ENCODE measurements at places on chromosomes 6 and 20.

GRCh38 chr6:130927305-130927704, 100.1 kb downstream of the SMLR1 start:
- DNase-seq = no peak

DNA sequence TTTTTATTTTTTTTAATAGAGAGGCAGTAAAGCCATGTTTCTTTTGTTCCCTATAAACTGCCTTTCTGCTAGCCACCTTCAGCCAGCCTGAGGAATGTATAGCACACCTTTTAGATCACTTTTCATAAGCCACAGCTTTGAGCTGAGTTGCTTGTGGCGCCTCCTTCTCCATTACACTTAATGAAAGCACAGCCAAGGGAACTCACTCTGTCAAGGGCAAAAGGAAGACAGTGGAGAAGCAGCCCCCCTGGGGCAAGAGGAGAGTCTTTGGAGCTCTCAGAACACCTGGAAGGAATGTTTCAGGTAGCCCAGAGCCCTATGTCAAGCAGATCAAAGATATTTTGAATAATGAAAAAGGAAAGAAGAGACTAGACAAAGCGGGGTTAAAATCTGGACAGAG, 235.1 kb downstream of the CLIC5 start:
- DNase-seq = no peak

GRCh38 chr20:10649080-10649796, 24.6 kb downstream of the JAG1 start:
- DNase-seq = no peak

GRCh38 chr6:139115989-139116758, 18.7 kb upstream of the HECA start:
- no peak for DNase-seq

- no peak for DNase-seq
Observed at GRCh38 chr6:2819115-2819514, 22.5 kb downstream of the SERPINB1 start.

DNA sequence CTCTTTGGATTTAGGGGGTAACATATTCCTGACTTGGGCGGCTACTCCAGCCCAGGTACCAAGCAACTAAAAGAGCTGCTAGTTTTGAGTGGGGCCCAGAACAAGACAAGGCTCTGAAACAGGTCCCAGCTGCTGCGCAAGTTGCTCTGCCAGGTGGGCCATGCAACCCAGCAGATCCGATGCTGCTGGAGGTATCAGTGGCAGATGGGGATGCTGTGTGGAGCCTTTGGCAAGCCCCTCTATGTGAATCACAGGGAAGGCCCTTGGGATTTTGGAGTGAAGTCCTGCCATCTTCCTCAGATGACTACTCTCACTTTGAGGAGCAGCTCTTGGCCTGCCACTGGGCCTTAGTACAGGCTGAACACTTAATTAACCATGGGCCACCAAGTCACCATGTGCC, 43.7 kb upstream of the VSX1 start:
- no peak for DNase-seq

DNA sequence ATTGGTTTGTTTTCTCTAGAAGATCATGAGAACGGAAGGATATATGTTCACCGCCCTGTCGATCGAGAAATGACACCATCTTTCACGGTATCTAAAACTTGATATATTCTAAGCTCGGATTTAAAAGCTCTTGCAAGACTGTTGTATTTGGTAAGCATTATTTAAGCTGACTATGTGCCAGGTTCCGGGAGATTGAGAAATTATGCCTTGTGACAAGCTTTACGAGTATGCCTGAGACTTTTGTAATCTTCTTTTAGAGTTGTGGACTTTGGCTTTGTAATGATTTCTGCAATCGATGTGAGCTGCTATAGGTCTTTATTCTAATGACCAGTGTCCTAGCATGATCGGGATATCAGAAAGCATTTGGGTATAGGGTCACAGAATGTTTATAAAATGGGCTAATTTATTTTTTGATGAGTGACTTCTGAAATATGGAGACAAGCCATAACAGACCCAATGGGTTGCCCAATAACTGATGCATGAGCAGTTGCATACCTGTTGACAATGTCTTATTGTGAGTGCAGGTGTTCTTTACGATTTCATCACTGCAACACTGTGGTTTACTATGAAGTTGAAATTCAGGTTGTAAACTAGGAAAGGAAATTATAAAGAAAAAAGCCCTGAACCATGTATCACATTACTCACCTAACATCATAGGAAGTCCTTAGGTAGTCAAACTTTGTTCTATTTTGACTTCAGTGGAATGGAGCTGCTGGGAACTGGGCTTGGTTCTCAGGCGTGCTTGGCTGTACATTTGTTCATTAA, 14.0 kb downstream of the CDH26 start:
- no peak for DNase-seq

DNA sequence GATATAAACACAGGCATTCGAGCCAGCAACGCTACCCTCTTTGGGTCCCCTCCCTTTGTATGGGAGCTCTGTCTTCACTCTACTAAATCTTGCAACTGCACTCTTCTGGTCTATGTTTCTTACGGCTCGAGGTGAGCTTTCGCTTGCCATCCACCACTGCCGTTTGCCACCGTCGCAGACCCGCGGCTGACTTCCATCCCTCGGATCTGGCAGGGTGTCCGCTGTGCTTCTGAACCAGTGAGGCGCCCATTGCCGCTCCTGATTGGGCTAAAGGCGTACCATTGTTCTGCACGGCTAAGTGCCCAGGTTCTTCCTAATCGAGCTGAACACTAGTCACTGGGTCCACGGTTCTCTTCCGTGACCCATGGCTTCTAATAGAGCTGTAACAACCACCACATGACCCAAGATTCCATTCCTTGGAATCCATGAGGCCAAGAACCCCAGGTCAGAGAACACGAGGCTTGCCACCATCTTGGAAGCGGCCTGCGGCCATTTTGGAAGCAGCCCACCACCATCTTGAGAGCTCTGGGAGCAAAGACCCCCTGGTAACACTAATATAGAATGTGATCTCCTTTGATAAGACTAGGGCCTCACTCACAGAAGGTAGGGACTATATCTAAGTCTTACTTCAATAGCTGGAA, 973 bp downstream of the UBD start:
- no peak for DNase-seq

GRCh38 chr6:119960456-119960855, 610.9 kb upstream of the MAN1A1 start:
- no peak for DNase-seq

DNA sequence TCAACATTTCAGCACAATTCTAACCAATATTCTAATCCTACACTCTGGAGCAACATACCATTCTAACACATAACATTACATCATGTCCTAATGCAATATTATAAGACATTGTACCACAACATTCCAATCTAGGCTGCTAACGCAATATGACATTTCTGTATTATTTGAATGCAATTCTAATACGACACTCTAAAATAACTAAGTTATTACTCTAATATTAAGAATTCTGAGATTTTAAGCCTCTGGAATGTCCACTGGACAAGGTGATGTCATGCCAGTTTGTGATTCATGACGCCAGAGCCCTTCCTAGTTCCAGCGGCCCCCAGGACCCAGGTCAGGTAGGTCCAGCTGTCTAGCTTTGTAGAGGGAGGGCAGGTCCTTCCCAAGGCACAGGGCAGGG, 69.7 kb upstream of the SIRPA start:
- DNase-seq = no peak

GRCh38 chr20:45845452-45845851, 11.7 kb downstream of the ACOT8 start:
- DNase-seq = no peak

- DNase-seq = no peak
Observed at GRCh38 chr6:20186981-20187380, 25.3 kb downstream of the MBOAT1 start.

- no peak for DNase-seq
Observed at GRCh38 chr6:111585241-111585973, 20.3 kb downstream of the TRAF3IP2 start.

GRCh38 chr20:32598606-32599005, 13.5 kb upstream of the NOL4L start:
- no peak for DNase-seq

DNA sequence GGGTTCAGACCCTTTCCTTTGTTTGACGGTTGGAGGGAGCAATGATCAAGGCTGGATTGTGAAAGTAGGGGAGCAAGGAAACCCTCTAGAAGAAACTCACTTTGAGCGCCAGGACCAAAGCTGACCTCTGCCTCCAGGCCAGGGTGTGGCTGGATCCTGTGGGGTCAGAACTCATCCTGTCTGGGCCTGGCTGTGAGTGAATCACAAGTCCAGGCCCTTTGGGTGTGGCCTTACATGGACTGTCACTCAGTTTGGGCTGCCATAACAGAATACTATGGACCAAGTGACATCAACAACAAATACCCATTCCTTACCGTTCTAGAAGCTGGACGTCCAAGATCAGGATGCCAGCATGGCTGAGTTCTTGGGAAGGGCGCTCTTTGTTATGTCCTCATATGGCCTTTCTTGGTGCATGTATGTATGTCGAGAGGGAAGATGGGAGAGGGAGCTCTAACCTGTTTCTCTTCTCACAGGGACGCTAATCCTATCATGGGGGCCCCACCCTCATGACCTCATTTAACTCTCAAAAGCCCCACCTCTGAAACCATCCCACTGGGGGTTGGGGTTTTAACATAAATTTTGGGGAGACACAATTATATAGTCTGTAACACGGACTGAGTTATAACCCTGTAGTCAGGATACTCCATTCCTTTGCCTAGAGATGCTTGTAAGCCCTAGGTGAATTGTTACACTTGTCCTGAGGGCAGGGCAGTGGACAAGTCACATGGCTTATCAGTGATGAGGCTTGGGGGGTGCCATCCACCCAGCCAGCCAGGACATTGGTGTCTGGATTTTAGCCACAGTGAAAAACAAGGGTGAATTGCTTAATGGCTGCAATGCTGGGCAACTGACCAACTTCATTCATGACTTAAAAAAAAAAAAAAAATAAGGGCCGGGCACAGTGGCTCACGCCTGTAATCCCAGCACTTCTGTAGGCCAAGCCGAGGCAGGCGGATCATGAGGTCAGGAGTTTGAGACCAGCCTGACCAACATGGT, 80.0 kb downstream of the TRMT11 start:
- no peak for DNase-seq

DNA sequence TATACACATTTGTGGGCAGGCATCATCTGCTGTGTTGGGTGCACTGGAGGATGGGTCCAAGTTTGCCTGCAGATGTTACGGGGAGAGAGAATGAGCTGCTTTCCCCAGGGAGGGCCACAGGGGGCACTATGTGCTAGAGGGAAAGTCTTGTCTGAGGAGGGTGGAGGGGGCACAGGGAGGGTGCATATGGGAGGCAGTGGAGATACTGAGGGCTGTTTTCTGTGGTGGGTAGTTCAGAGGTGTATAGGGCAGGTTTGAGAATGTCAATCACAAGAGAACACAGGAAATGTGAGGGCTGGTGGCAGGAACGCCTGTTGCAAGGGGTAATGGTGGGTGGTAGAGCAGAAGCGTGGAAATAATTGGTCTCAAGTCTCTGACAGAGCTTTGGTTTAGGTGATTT, 7.7 kb upstream of the PTPRA start:
- no peak for DNase-seq

Data from T-helper 9 cell (primary cell).